Activated CD4-positive, CD25-positive, alpha-beta regulatory T cell (primary cell): ENCODE measurements at places on chromosomes 5 and 9.

GRCh38 chr5:6730407-6730806 is 17.2 kb downstream of the TENT4A start:
- no peak for DNase-seq

- no peak for DNase-seq
Observed at GRCh38 chr5:171874234-171874633, 88.6 kb downstream of the SMIM23 start.

DNA sequence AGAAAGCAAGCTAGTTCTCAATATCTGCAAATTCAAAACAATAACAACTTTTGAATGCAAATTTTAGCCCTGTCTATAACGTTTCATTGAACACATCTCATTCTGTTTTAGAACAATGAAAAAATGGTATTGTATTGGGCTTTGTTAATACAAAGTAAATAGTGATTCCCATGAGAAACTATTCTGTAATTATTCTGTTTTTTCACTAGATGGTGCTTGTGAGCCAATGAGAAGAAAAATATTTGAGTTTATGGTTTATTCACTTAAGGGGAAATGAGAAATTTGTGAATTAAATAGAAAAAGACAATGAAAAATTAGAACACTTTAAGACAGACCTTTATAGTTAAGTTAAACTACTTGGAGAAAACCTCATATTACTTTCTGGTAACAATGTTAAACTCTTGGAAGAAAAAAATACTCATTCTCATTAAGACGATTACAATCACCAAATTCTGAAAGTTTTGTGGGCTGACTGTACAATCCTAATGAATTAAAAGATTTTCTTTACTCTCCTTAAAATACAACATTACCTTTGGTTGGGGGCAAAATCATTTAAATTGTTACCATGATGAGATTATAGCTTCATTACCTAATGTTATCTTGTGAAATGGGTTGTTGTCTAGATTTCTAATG is 127.0 kb downstream of the NNT start:
- no peak for DNase-seq

GRCh38 chr5:158843305-158843704 is 256.4 kb downstream of the EBF1 start:
- DNase-seq, result no peak
